OCI-M1 (cell line): ENCODE measurements at places on chromosomes 3 and 15.
A peak's percentile ranks its signal among the peaks of the same experiment; 100 is the strongest.

DNA sequence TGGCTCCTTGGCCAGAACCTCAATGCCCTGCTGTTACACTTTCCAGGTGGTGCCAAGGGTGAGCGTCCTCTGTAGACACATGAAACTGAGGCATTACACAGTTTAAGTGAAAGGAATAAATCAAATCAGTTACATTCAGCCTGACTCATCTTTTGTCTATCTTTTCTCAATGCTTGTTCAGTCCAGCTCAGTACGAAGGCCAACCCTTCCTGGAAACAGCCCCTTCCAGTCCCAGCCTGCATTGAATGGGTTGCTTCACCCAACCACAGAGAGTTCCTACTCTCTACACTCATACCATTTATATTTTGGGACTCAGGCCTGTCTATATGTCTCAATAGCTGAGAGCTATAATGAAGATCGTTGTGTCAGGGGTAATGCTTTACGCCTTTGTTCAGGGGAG, 363.6 kb downstream of the RORA start:
- DNase-seq = no peak

DNA sequence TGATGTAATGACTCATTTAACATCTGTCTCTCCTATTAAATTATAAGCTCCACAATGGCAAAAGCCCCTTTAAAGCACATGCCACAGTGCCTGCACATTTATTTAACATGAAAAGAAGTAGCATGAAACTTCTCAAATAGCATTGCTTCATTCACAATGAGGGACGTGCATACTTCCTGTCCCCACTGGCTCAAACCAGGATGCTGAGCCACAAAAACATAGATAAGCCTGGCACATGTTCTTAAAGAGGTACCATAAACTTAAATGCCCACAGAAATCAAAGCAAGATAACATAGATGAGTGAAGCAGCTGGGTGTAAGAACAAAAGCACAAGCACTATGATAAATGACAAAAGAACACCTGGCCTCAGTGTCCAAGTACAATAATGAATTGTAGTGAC, 3.8 kb downstream of the TP53BP1 start:
- DNase-seq = peak; percentile 71

DNA sequence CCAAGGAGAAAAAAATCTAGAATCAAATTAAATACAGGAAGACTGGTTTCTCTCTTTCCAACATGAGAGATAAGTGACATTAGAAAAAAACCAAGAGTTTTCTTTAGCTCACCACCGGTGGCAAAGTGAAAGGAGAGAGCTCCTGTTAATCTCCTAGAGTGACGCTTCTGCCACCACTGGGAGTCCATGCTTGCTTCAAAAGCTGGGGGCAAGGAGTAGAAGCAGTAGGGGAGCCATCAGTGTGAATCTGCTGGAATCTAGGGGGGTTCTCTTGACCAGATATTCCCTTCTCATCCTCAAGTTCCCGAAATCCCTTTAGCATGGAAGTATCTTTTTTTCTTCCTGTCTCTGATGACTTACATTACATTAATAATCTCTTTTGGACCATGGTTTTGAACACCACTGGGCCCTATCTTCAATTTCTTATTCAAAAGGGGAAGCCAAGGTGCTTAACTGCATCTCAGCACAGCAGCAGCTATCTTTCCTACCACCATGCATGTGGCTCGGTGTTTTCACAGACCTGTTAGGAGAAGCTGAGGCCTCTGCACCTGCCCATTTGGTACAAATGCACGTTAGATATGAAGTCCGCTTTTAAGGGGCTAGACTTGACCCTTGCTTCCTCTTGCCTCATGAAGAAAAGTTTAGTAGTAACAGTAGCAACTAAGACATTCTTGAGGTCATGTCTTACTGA, 6.6 kb upstream of the ICE2 start:
- DNase-seq = peak; percentile 81

- DNase-seq = peak; percentile 62
Observed at GRCh38 chr15:35496585-35496984, 49.4 kb downstream of the DPH6 start.

DNA sequence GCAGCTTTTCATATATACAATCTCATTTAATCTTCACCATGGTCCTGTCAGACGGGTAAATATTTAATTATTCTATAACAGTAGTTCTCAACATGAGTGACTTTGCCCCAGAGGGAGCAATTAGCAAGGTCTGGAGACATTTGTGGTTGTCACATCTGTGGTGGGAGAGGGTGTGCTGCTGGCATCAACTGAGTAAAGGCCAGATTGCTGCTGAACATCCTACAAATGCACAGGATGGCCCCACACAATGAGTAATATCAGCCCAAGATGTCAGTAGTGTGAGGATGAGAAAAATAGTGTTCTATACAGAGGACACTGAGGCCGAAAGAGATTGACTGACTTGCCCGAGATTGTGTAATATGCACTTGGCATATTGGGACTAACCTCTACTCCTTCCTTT, 156.0 kb downstream of the AGBL1 start:
- no peak for DNase-seq

DNA sequence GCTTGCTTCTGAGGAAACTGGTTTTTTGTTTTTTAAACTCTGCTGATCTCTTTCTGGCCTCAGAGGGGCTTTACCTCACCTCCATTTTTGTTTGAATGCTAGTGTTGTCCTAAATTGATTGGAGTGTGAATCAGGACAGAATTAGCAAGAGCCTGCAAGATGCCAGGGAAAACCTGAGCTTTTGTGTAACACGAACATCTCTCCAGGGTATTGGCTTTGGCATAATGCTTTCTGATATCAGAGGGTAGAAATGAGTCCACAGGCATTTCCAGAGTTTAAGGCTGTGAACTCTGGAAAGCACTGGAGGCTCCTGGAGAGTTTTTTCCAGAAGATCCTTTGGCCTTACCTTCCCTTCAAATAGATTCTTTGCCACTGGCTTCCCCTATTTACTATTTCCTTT, 87.1 kb downstream of the WDR76 start:
- no peak for DNase-seq

DNA sequence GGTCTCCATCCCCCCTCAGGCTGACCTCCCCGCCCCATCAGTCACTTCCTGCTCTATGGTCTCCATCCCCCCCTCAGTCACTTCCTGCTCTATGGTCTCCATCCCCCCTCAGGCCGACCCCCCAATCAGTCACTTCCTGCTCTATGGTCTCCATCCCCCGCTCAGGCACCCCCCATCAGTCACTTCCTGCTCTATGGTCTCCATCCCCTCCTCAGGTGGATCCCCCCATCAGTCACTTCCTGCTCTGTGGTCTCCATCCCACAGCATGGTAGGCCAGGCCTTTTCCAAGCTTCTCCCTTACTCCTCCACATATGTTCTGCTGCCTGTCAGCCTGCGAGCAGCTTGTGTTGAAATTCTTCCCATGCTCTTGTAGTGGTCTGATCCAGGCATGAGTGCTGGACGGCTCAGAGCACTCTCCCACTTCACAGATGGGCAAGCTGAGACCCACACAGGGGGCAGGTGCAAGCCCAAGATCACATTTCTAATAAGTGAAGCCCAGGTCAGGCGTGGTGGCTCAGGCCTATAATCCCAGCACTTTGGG, 36.8 kb downstream of the BDH1 start:
- no peak for DNase-seq

- DNase-seq = no peak
Observed at GRCh38 chr3:120460862-120461261, 10.1 kb upstream of the FSTL1 start.

- DNase-seq = no peak
Observed at GRCh38 chr3:119647843-119648575, 12.4 kb downstream of the POPDC2 start.

DNA sequence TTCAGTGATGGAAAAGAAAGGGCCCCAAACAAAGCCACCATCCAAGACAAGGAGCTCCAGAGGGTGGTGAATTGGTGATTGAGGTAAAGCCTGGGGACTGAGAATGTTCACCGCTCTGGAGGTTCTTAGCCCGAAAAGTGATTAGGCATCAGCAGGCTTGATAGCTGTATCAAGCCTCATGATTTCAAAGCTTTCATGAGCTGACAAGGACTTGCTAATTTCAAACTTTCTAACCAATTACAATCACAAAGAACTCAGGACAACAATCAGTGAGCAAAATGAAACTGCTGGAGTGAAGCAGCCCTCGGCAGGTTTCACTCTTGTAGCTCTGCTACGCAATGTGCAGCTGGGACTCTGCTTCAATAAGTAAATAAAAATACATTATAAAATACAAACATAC, 391.3 kb downstream of the TIGIT start:
- DNase-seq = no peak

GRCh38 chr15:22922003-22922402, 58.2 kb downstream of the CYFIP1 start:
- DNase-seq = no peak

GRCh38 chr15:25683415-25683814, 179.7 kb downstream of the ATP10A start:
- DNase-seq = no peak
